ENCODE measurements at places on chromosomes 4 and X. TPM values are rescaled to one million over a fixed set of nuclear protein-coding genes. Genes with fewer than 3 reads are reported as not detected.

EXOC1L gene
- total RNA-seq: not detected

DNA sequence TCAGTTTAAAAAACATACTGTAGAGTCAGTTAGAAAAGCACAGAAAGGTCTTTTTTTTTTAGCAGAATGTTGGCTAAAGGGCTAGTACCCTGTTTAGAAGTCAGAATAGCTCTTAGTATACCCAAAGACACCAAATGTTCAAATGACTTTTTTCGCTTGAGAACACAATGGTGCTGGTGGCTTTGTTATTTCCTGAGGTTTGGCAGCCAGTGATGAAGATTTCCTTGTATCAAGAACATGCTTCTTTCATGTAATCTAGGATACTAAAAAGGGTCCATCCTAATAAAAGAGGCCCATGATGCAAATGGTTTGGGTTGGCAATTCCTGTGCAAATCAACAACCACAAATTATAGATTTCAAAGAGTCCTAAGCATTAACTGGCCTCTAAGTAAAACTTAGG lies 21.1 kb upstream of the CD40LG start:
- H3K4me3 ChIP-seq: no peak overlapping the region
- H3K27me3 ChIP-seq: no peaks in the 10 kb centered on the region
- no peaks in the 10 kb centered on the region for H3K4me1 ChIP-seq
- DNase-seq: no peak
- no peaks in the 10 kb centered on the region for H3K36me3 ChIP-seq
- no peak overlapping the region for H3K27ac ChIP-seq

- H3K27ac ChIP-seq: no peak overlapping the region
- no peak for DNase-seq
- H3K27me3 ChIP-seq: no peaks in the 10 kb centered on the region
- H3K4me1 ChIP-seq: no peaks in the 10 kb centered on the region
Measured at GRCh38 chrX:121050781-121051180, 3.4 kb downstream of the GLUD2 start.

- no peaks in the 10 kb centered on the region for H3K4me1 ChIP-seq
- no peak overlapping the region for H3K4me3 ChIP-seq
- H3K27ac ChIP-seq: no peak overlapping the region
- DNase-seq: no peak
Measured at GRCh38 chrX:110558406-110558805, 199.8 kb downstream of the RTL9 start.

GRCh38 chrX:41559235-41560052 lies 112.3 kb downstream of the NYX start:
- peaks cover 12% of the 10 kb centered on the region for H3K4me1 ChIP-seq
- H3K27ac ChIP-seq: no peak overlapping the region
- no peaks in the 10 kb centered on the region for H3K27me3 ChIP-seq
- H3K4me3 ChIP-seq: no peak overlapping the region

- H3K4me1 ChIP-seq: no peaks in the 10 kb centered on the region
- H3K27me3 ChIP-seq: no peaks in the 10 kb centered on the region
- H3K36me3 ChIP-seq: no peaks in the 10 kb centered on the region
- no peak for DNase-seq
Measured at GRCh38 chr4:95674521-95674981, 125.8 kb upstream of the UNC5C start.

GRCh38 chrX:46152756-46153155 lies 392.5 kb downstream of the ZNF674 start:
- no peaks in the 10 kb centered on the region for H3K36me3 ChIP-seq
- no peak overlapping the region for H3K4me3 ChIP-seq
- DNase-seq: no peak

DNA sequence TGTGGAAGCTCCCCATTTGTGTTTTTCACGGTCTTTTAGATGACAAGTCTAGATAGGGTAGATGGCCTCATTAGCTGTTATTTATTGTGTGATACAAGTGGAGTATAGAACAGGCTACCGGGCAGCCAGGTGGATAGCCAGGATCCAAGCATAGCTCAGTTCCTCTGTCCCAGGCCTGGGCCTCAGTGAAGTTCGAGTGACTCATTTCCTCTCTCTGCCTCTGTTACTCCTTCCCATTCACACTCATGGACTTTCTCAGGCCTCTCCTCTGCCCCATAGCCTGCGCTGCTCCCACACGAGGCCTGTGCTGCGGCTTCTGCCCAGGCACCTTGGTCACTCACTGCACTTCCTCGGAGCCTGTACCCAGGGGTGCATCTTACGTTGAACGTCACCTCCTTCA lies 54.5 kb downstream of the TENM3 start:
- no peak overlapping the region for H3K27ac ChIP-seq
- no peaks in the 10 kb centered on the region for H3K36me3 ChIP-seq
- peak; percentile 6 for DNase-seq
- no peak overlapping the region for H3K4me3 ChIP-seq
- no peaks in the 10 kb centered on the region for H3K4me1 ChIP-seq

TREX2 gene
- 0.67 TPM for total RNA-seq

- no peaks in the 10 kb centered on the region for H3K27me3 ChIP-seq
- H3K27ac ChIP-seq: no peak overlapping the region
- no peak overlapping the region for H3K4me3 ChIP-seq
- H3K4me1 ChIP-seq: 0 out of 2 replicates have a peak, but pooled peaks cover 6% of the 10 kb centered on the region
Measured at GRCh38 chr4:144906181-144906925, 191.6 kb downstream of the ANAPC10 start.

OPRPN gene
- total RNA-seq: not detected

DCTD gene
- 73.6 TPM for total RNA-seq

DNA sequence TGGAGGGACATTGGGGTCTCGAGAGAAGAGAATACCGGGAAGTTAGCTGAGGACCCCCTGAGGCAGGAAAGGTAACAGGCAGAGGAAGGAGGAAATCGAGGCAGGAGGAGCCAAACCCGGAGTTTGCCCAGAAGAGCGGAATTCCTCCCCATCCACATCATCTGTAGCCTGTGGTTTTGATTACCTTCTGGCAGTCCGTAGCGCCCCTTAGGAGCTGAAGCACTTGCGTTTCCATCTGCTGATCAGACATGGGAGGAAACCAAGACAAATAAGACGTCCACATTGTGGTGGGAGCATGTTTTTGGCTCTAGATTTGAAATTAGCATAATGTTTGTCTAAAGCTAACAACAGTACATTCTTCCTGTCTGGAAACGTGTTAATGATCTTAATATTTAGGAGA lies 26.8 kb upstream of the HMX1 start:
- H3K4me3 ChIP-seq: no peak overlapping the region
- H3K4me1 ChIP-seq: no peaks in the 10 kb centered on the region
- H3K27ac ChIP-seq: no peak overlapping the region
- peaks cover 36% of the 10 kb centered on the region for H3K27me3 ChIP-seq
- H3K36me3 ChIP-seq: no peaks in the 10 kb centered on the region
- DNase-seq: no peak

GRCh38 chrX:140157611-140158010 lies 192.3 kb upstream of the CXorf66 start:
- H3K4me1 ChIP-seq: no peaks in the 10 kb centered on the region
- H3K27ac ChIP-seq: no peak overlapping the region
- no peaks in the 10 kb centered on the region for H3K36me3 ChIP-seq
- no peaks in the 10 kb centered on the region for H3K27me3 ChIP-seq

DNA sequence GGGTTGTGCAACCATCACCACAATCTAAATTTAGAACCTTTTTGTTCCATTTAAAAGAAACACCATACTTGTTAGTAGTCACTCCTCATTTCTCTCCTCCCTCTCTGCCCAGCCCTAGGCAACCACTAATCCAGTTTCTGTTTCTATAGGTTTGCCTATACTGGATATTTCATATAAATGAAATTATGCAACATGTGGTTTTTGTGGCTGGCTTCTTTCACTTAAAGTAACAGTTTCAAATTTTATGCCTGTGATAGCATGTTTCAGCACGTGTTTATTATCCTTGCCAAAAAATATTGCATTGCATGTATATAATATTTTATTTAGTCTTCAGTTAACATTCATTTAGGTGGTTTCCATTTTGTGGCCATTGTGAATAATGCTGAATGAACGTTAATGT lies 437.6 kb downstream of the IL1RAPL1 start:
- H3K4me1 ChIP-seq: no peaks in the 10 kb centered on the region
- DNase-seq: no peak
- H3K27ac ChIP-seq: no peak overlapping the region
- H3K4me3 ChIP-seq: no peak overlapping the region

ALB gene
- not detected for total RNA-seq

CD38 gene
- total RNA-seq: 0.06 TPM

GJB1 gene
- 1.1 TPM for total RNA-seq

- H3K27me3 ChIP-seq: no peaks in the 10 kb centered on the region
- peak; percentile 42 for DNase-seq
Measured at GRCh38 chrX:120452131-120452530, 17.0 kb downstream of the LAMP2 start.

C4orf51 gene
- total RNA-seq: not detected

- no peaks in the 10 kb centered on the region for H3K27me3 ChIP-seq
- H3K4me3 ChIP-seq: no peak overlapping the region
- H3K27ac ChIP-seq: no peak overlapping the region
Measured at GRCh38 chr4:177220376-177220775, 89.3 kb upstream of the NEIL3 start.

GRCh38 chrX:109264878-109265277 lies 217.0 kb downstream of the GUCY2F start:
- no peaks in the 10 kb centered on the region for H3K27me3 ChIP-seq
- no peak for DNase-seq
- H3K27ac ChIP-seq: no peak overlapping the region
- no peaks in the 10 kb centered on the region for H3K4me1 ChIP-seq

GRCh38 chr4:185358959-185359358 lies 36.8 kb downstream of the LRP2BP start:
- no peaks in the 10 kb centered on the region for H3K27me3 ChIP-seq
- H3K27ac ChIP-seq: no peak overlapping the region
- DNase-seq: no peak
- H3K36me3 ChIP-seq: no peaks in the 10 kb centered on the region
- H3K4me1 ChIP-seq: no peaks in the 10 kb centered on the region
- no peak overlapping the region for H3K4me3 ChIP-seq

DNA sequence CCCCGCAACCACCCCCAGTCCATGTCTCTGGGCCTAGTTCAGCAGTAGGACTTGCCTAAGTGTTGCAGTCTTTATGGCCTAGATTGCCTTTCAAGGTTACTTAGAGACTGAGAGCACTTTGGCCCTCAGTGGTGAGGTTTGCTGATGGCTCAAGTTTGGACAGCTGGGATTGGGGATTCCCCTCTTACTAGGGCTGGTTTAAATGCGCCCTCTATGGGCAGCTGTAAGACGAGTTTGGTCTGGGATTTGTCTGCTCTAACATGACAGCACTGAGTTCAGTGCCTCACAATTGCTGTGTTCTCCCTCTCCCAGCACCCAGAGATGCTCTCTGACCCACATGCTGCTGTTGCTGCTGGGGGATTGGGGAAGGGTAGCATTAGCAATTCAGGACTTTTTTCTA lies 23.1 kb downstream of the DACH2 start:
- no peaks in the 10 kb centered on the region for H3K36me3 ChIP-seq
- H3K4me3 ChIP-seq: no peak overlapping the region
- DNase-seq: peak; percentile 64
- H3K4me1 ChIP-seq: no peaks in the 10 kb centered on the region
- no peaks in the 10 kb centered on the region for H3K27me3 ChIP-seq

Measured in SJCRH30 (cell line).